KBM-7 (cell line): ENCODE measurements at places on chromosomes 12 and 14.
A peak's percentile ranks its signal among the peaks of the same experiment; 100 is the strongest.

DNA sequence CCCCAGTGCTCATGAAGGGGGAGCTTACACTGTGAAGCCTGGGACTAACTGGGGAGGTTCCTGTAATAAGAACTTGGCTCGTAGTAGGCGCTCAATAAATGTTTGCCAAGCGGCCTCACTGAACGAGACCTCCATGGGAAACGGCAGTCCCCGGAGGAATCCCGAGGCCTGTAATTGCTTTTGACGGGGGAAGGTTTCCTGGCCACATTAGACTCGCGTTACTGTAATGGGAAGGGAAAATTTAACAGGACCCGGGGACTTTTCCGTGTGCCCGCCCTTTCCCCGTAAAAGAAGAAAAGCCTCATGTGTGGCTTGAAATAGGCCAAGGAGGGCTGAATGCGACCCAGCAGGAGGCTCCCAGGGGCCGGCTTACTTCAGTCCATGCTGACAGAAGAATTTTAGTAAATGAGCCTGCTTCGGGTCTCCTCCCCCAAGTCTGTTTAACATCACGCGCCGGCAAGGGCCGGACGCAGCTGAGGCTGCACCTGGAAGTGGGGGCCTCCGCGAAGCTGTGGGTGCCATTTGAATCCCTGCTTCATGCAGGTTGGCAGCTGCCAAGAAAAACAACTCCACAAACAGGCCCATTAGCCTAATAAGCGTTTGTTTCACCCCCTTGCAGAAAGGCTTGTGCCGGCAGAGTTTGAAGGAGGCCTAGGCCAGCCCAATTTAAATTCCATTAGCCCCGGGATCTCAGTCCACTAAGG is 39.8 kb upstream of the PWP1 start:
- DNase-seq: no peak

GRCh38 chr12:80701388-80701787 is 6.0 kb upstream of the MYF6 start:
- DNase-seq: no peak

- DNase-seq: no peak
Measured at GRCh38 chr12:92871116-92871515, 58.0 kb downstream of the EEA1 start.

DNA sequence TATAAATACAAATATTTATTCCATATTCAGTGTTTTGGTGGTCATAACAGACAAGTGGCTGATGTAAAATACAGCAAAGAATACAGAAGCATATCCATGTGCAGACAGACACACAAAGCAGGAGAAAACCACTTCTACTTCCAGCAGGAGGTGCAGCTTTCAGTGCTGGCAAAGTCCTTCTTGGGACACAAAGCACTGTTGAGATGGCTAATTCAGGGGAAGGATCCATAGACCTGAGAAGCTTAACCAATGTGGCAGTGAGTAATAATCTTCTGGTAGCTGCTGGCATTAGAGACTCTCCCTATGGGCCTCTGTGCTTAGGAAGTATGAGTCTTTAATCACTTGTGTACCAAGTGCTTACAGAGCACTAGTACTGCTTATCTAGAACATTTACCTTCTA is 26.8 kb downstream of the AMN1 start:
- DNase-seq: peak; percentile 19

DNA sequence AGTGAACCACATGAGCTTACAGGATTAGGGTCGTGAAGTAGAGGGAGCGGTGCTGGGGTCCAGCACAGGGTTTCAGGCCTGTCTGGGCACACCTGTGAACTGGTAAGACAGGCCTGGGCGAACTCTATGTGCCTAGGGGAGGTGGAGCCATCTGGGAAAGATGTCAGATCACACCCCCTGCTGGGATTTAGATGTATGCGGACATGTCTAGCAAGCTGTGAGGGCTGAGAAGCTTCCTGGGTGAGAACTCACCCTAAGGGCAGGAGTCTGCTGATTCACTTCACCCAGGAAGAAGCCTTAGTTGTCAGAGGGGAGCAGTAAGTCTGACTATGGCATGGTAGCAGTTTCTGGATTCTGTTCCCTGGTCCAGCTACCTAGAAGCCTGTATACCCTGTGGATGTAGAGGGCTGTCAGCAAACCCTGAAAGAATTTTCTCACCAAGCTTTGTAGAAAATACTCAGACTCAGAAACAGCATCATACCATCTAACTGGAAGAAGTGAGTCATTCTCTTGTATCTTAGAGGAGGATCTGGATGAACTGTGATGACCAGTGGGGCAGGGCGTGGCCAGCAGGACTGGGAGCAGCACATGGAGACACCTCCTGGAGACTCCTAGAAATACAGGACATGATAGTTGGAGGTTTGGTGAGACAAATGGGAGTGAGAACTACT is 11.2 kb upstream of the PYGL start:
- peak; percentile 70 for DNase-seq

DNA sequence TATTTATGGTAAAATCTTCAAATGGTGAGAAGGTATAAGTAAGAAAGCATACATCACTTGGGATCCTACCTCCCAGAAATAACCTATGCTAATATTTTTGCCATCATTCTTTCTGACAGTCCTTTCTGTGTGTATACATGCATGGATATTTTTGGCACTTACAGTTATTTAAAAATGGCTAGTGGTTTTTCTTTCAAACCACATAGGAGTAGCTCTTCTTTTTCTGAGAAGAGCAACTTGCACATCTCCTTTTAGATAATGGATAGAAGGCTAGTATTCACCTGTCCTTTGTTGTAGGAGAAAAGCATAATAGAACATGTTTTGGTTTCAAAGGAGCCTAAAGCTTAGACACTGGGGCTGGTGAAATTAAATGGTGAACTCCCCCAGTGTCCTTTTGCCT is 87.3 kb downstream of the EMP1 start:
- DNase-seq: no peak

GRCh38 chr12:6703631-6704030 is 3.0 kb upstream of the PIANP start:
- peak; percentile 53 for DNase-seq
